ENCODE measurements at places on chromosomes 1 and 21. TPM values are rescaled to one million over a fixed set of nuclear protein-coding genes. Genes with fewer than 3 reads are reported as not detected.

DNA sequence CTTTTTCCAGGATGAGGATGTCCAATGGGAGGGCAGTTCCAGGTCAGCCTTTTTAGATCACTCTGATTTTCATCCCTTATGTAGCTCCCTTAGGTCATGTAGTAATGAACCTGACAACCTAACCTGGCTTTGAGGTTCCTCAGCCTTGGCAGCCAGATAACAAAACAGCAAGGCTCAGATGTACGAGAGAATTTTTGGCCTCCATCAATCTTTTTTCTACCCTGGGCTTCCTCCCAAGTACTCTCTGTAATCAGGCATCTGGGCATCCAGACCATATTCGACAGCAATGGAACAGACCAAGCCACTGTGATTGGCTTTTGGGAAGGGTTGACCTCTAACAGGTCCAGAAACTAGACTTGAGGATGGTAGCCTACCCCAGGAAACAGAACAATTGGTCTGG is 38.6 kb downstream of the KCNH1 start:
- H3K4me1 ChIP-seq, result no peaks in the 10 kb centered on the region
- no peak overlapping the region for H3K4me3 ChIP-seq
- H3K36me3 ChIP-seq, result no peaks in the 10 kb centered on the region
- no peak overlapping the region for H3K27ac ChIP-seq
- no peak for DNase-seq
- peaks cover 4% of the 10 kb centered on the region for H3K27me3 ChIP-seq

Gene RHEX
- total RNA-seq, result not detected

Gene SRGAP2
- total RNA-seq, result 50.7 TPM

DNA sequence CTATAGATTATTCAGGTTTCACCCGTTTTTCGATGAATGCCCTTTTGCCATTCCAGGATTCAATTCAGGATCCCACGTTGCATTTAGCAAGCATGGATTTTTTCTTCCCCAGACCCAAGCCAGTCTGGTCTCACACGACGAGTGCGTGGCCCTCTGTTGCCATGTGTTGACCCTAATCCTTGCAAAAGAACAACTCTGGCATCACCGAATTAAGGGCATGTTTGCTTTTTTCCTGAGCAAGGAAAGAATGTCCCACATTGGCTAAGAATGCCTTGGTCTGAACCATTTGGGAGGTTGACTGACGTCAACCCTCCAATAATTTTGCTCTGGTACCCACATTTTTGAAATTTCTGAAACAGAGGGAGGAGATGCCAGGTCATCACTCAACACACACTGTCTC is 153.0 kb upstream of the WNT4 start:
- H3K27ac ChIP-seq, result no peak overlapping the region
- H3K4me3 ChIP-seq, result no peak overlapping the region
- H3K36me3 ChIP-seq, result no peaks in the 10 kb centered on the region

- DNase-seq, result no peak
- no peak overlapping the region for H3K4me3 ChIP-seq
- H3K36me3 ChIP-seq, result no peaks in the 10 kb centered on the region
- peaks cover 4% of the 10 kb centered on the region for H3K27me3 ChIP-seq
- peaks cover 9% of the 10 kb centered on the region for H3K4me1 ChIP-seq
- H3K27ac ChIP-seq, result no peak overlapping the region
Observed at GRCh38 chr1:60571811-60572210, 498.2 kb upstream of the C1orf87 start.

All from mesothelial cell of epicardium (in vitro differentiated cells).